NAMALWA (cell line): ENCODE measurements at places on chromosomes 1 and 21.

GRCh38 chr1:245749053-245749452, 594.3 kb downstream of the KIF26B start:
- DNase-seq = no peak

DNA sequence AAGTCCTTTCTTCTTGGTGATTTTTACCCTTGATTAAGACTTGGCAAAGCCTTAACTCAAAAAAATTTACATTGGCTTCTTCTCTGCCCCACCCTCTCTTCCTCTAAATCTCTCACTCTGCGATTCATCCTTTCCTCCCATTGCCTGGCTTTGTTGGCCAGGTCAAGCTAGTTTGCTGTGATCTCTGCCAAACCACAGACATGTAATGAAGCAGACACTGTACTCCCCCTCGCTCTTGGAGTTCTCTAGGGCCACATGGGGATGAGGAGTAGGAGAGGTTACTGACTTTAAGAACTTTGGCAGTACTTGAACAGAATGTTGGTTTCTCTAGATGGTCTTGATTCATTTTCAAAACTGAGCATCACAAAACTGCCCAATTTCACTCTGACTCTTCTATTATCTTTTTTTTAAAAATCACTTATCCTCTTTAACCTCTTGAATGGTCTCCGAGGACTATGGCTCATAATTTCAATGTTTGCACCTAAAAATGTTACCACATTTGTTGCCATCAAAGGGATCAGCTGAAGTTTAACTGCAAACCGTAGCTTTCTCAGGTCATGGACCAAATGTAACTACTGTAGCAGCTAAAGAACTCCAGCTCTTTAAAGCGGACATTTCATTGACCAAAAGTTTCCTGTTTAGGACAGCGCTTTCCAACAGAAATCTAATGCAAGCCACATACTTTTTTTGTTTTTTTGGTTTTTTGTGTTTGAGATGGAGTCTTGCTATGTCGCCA, 62.7 kb upstream of the IPO9 start:
- no peak for DNase-seq

- DNase-seq = no peak
Observed at GRCh38 chr1:59161136-59161535, 135.8 kb upstream of the FGGY start.

DNA sequence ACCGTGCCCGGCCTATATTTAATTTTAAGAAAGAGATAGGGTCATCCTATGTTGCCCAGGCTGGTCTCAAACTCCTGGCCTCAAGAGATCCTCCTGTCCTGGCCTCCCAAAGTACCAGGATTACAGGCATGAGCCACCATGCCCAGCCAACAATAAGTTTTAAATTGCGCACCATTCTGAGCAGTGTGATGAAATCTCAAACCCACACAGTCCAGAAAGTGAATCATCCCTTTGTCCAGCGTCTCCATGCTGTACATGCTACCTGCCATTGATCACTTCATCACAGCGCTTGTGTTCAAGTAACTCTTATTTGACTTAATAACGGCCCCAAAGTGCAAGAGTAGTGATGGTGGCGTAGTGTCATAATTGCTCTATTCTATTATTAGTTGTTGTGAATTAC, 75.4 kb downstream of the APP start:
- no peak for DNase-seq

- no peak for DNase-seq
Observed at GRCh38 chr1:228990906-228991569, 255.8 kb downstream of the RHOU start.

DNA sequence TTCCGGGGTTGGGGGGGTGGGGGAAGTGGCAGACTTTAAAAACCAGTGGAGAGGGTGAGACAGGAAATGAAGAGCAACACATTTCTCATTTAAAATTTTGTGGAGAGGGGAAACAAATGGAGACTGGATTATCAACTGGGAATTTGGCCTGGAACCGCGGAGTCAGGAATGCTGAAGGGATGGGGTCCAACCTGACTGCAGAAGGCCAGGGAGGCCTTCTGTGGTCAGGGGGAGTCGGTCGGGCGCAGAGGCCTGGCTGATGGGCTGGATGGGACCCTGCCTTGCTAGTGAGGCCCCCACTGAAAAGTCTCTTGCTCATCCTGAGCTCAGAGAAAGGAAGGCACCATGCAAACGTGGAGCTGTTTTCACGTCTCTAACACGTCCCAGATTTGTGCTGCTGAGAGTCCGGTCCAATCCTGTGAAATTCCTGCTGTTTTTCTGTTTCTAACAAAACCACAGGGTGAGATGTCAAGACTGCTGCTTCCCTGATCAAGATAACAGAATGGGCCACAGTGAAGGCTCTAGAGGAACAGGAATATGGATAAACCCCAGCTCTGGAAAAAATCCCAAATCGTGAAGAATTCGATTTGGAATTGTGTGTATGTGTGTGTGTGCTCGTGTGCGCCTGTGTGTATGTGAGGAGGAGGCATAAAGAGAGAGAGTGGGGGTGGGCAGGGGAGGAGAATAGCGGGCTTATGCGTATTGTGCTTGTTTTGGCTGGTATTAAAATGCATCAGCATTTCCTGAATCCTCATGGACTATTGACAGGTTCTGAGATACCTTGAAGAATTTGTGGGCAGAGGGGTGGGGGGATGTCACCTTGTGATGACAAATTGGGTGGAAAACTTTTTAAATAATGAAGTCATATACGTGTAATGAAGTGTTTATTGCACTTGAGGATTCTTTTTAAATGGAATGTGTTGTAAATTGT, 117.4 kb downstream of the NGF start:
- no peak for DNase-seq

DNA sequence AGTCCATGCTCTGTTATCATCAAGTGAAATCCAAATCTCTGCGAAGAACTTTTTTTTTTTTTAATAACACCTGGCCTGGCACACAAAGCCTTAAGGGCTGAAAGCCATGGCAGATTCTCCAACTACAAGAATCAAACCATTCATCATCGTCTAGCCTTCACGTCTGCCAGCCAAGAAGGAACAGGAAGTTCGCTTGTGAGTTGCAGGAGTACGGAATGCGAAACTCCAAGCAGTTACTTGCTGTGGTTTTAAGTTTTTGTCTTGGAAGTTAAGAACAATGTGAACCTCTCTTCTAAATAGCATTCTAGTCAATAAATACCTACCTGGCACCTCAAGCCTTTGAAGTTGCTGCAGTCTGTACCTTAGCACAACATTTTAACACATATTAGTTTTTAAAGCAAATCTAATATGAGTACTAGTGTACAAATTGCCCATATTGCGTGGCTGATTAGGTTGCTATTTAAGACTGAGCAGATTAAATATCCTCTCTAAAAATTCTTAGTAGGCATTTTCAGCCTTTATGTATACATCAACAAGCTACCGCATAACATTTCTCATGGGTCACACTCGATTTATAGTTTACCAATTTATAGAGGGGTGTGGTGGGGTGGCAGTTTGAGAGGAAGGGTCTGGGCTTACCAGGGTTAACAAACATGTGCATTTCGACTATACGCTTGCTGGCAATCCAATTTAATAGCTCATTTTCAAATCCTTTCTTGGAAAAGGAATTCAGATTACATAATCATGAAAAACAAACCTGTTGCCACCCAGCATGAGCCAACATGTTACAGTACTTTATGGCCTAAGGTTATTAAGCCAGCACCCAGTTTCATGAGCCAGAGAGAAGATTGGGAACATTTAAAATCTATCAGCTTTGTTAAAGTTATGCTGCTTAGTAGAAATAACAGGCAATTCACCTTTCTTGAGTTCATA, 22.2 kb upstream of the PTPN14 start:
- DNase-seq = no peak

- DNase-seq = no peak
Observed at GRCh38 chr1:20259646-20260045, 31.0 kb upstream of the VWA5B1 start.

DNA sequence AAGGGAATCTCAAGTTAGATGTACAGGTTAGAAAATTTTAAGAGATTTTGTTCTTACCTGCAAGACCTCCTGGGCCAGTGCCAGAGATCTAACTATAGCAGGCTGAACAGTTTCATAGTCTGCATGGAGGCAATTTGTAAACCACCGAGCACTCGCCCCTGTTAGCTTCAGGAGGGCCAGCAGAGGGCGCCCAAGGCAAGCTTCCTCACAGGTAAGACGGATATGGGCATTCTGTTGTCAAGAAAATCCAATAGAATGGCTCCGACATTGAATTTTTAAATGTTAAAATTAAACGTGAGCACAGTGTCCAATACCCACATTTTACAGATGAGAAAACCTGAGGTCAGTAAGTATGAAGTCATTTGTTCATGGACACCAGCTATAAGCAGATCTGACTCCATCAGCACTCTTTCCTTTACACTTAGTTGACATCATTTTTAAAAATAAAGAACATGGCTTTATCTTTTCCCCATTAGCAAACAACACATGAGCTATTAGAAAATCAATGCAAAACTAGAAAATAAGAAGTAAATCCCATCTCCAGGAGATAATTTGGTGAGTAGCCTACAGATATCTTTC, 2.2 kb downstream of the REG4 start:
- peak; percentile 76 for DNase-seq

- no peak for DNase-seq
Observed at GRCh38 chr1:65395887-65396612, 24.4 kb upstream of the LEPR start.

DNA sequence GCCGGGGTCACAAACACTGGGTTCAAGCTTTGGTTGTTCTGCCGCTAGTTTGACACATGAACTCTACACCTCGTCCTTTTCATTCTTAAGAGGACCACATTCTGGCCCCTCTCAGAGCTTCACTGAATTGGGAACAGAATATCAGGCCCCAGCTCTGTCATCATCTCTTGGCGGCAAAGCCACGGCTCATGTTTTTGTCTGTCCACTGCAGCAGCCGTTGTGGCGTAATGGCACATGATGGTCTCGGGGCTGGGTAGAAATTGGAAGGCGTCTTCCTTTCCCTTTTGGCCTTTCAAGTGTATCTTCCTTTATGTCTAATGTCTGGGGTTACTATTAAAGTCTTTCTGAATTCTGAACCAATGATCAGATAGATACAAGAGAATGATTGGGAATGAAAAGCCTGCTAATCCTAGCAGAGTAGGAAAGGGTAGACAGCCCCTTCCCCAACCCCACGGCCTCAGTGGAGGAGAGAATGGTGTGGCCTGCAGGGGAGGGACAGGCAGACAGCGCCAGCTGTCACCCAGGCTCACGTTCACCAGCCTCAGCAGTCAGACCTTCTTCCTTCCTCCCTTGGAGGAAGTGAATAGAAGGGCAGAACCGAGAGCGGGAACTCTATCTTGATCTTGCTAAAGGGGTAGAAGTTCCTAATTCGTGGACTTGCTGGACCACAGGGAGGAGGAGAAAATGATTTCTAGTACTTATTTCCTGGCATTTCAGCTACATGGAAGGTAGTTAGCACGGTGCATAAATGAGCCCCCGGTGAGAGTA, 498.1 kb downstream of the KIF26B start:
- no peak for DNase-seq

- DNase-seq = no peak
Observed at GRCh38 chr1:67464746-67465145, 34.5 kb upstream of the SERBP1 start.

DNA sequence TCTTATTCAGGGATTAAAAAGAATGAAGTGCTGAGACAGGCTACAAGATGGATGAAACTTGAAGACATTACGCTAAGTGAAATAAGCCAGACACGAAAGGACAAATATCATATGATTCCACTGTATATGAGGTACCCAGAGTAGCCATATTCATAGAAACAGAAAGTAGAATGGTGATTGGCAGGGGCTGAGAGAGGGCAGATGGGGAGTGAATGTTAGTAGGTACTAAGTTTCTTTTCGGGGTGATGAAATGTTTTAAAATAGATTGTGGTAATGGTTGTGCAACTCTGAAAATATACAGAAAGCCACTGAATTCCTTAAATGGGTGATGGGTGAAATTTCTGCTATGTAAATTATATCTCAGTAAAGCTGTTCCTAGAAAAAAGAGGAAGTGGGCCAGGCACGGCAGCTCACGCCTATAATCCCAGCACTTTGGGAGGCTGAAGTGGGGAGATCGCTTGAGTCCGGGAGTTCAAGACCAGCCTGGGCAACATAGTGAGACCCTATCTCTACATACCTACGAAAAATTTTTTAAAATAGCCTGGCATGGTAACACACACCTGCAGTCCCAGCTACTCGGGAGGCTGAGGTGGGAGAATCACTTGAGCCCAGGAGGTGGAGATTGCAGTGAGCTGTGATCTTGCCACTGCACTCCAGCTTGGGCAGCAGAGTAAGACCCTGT, 15.9 kb downstream of the SLC27A3 start:
- DNase-seq = peak; percentile 93

DNA sequence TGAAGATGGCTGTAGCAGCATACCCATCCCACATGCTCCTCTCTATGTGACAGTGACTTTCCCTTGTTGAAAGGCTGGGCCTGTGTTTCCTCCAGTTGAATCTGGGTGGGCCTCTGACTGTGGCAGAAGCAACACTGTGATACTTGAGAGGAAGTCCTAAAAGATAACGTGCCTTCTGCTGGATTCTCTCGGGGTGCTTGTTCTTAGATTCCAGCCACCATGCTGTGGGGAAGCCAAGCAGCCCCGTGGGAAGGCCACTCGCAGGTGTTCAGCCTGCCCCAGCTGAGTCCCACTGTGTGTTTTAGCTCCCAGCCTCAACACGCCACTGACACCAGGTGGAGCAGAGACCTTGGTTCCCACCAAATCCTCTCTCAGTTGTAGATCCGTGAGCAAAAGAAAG, 31.5 kb downstream of the TRAPPC10 start:
- DNase-seq = peak; percentile 41

- peak; percentile 91 for DNase-seq
Observed at GRCh38 chr1:111219557-111220286, 7.8 kb upstream of the CHI3L2 start.

DNA sequence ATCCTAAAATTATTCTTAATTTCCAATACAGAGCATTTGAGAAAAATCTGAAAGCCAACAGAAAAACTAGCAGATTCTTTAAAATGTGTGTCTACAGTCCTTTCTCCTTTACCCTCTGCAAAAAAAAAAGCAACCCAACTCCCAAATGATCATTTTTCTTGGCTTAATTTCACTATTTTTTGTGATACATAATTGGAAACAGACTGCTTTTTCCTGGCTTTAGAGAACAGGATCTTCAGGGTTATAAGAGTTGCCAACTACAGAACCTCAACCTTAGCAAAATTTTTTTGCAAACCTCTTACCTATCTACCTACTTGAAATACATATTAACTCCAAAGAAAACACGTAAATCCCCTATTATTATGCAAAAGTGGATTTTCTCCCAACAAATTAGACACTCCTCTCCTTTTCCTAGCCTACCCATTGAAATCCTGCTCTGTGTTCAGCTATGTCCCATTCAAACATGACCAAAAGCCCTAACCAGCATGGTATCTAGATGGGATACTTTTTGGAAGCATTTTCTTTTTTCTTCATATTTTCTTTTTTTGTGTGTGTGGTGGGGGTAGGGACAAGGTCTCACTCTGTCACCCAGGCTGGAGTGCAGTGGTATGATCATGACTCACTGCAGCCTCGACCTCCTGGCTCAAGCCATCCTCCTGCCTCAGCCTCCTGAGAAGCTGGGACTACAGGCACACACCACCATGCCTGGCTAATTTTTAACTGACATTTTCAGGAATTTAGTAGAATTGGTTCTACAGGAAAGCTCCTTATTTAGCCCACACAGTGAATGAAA, 9.0 kb downstream of the TGFBR3 start:
- no peak for DNase-seq
